NCI-H1930 (cell line): ENCODE measurements at places on chromosomes 3 and 15.
A peak's percentile ranks its signal among the peaks of the same experiment; 100 is the strongest.

- no peak for DNase-seq
Measured at GRCh38 chr3:170863816-170864215, 6.2 kb downstream of the RPL22L1 start.

DNA sequence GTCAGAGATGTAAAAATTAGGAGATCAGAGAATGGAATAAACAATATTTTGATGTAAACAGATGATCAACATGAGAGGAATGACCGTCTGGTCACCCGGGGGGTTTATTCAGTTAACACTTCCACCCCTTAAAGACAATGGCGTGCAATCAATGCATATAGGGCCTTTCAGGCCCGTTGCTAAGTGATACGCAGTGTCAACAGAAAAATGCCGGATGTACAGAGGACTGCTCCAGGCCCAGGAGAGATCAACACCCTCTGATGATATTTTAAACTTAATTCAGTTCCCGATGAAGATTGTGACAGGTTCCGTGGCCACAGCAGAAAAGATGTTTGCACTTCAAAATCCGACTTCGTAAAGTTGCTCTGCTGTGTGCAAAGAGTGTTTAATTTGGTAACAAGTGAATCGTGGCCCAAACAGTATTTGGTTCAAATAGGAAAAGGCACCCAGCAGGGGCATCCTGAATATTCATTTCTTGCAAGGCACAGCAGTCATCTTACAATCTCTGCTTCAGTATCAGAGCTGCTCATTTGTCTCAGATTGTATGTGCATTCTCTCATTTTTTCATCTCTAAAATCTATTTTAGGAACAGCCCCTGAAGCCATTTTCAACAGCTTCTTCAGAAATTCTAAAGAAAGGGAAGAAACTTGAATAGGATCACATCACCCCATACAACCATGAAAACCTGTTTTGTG lies 72.6 kb downstream of the FOXB1 start:
- no peak for DNase-seq

DNA sequence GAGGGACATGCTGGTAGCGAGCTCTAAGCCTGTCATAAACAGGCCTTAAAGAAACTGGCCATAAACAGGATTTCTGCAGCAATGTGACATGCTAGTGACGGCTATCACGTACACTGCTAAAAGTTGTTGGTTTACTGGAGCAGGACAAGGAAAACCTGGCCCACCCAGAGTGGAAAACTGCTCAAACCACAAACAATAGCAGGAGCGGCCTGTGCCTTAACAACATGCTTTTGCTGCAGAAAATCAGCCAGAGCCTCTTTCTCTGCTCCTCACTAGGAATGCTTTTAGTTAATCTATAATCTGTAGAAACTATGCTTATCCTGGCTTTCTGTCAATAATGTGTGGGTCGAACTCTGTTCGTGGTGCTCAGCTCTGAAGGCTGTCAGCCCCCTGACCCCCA lies 202.9 kb upstream of the UBE3A start:
- DNase-seq, result no peak

GRCh38 chr3:16520970-16521881 lies 7.7 kb upstream of the RFTN1 start:
- no peak for DNase-seq

GRCh38 chr15:22839046-22839695 lies 705 bp downstream of the NIPA2 start:
- DNase-seq, result no peak

DNA sequence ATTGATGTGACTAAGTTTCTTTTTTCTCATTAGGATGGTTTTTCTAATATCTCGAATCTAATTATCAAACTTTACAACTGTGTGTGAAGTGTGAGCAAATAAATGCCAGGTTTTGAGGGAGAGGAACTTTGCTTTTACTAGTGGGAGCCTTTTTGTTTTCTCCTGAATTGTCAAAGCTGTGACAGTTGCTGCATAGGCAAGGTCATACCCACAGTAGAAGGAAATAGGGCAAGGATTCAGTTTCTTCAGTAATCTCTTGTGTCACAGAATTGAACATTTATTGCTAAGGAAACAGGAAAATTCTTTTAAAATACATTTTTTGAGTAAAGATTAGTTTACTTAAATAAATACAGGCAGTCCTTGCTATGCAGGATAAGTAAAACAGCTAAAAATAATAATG lies 19.5 kb downstream of the GMPS start:
- DNase-seq, result no peak

GRCh38 chr15:39925112-39925842 lies 5.2 kb upstream of the GPR176 start:
- DNase-seq, result no peak

GRCh38 chr3:162134571-162134970 lies 638.0 kb downstream of the OTOL1 start:
- no peak for DNase-seq

DNA sequence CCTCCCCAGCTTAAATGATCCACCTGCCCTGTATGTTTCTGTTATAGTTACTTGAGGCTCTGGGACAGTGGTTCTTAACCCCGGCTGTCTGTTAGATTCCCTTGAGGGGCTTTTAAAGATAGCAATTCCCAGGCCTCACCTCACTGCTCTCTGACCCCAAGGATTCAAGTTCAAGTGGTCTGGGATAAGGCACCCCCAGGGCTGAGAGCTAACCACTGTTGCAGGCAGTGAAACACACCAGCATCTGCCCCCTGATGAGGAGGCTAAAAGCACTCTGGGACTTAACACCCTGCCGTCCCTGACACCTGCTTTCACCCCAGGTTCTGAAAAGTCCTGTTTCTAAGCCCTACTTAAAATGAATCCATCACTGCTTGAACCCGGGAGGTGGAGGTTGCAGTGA lies 103.7 kb downstream of the LRRK1 start:
- no peak for DNase-seq

DNA sequence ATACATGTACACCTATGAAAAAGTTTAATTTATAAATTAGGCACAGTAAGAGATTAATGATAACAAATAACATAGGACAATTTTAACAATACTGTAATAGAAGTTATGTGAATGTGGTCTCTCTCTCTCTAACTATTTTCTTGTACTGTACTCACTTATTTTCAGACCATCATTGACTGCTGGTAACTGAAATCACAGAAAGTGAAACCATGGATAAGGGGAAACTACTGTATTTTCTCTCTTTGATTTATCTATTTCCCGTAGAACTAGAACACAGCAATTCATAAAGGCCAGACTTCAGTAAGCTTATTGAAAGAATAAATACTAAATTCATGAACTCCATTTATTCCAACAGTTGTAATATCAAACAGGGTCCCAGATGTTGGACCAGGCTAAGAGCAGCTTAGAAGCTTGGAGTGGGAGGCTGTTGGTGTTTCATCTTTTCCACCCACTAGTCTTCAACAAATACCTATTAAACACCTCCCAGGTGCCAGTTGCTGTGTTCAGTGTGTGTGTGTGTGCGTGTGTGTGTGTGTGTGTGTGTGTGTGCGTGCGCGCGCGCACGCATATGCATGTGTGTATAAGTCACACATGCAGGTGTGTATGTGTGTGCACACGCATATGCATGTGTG lies 235.4 kb downstream of the FOXP1 start:
- no peak for DNase-seq

DNA sequence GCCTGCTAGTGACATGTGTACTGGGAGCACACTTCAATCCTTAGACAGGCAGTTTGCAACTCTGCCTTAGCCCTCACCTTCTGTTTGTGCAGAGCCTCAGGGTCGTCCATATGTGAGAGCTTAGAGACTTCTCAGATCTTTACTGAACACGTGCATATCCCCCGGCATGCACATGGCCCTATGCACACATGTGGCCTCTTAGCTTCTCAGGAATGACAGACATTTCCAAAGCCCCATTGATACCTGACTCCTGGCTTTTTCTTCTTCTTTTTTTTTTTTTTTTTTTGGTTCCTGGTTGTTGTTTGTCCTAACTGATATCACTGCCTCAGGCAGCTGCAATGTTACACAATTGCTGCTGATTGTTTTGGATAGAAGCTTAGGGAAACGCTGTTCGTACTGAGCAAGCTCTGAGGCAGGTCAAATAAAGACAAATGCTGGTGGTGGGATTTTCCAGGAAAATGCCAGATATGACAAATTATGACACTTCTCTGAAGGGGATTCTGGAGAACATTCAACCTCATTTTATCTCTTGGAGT lies 107.2 kb upstream of the RGMA start:
- no peak for DNase-seq

GRCh38 chr3:3165241-3165640 lies 14.2 kb downstream of the CRBN start:
- no peak for DNase-seq

GRCh38 chr3:131690800-131691199 lies 188.0 kb upstream of the MRPL3 start:
- DNase-seq, result no peak

- no peak for DNase-seq
Measured at GRCh38 chr15:64026591-64026990, 19.7 kb downstream of the DAPK2 start.

DNA sequence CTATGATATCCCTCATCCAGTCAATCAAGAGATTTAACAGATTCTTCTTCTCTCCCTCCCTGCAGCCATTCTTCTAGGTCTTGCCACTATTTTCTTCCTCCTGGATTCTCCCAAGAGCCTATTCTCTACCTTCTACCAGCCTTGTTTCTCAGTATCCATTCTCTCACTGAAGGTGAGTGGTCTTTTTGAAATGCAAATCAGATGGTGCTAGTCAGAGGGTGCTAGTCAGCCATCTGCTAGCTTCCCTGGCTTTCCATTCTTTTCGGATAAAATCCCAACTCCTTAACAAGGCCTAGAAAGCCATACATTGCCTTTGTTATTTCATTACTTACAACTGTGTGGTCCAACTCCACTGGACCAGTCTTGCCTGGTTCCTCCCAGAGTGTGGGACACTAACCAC lies 734.3 kb upstream of the CFAP20DC start:
- DNase-seq, result no peak

- peak; percentile 23 for DNase-seq
Measured at GRCh38 chr15:88450125-88450798, 16.9 kb downstream of the MRPL46 start.

DNA sequence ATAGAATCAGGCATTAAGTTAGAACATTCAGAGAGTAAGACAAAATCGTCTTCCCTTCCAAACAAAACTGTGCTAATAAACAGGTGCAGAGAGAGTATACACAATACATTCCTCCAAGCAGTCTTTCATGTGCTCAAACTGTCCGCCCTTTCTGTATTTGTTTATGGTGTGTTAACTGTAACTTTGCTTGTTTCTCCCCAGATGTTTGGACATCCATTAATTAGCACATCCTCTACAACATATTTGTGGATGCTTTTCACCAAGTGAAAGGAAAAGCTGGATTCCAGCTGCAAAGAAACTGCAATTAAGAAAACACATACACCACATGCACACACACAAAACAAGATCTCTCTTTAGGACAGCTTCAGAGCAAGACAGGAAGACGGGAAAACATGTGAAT lies 912.6 kb downstream of the NTRK3 start:
- no peak for DNase-seq

DNA sequence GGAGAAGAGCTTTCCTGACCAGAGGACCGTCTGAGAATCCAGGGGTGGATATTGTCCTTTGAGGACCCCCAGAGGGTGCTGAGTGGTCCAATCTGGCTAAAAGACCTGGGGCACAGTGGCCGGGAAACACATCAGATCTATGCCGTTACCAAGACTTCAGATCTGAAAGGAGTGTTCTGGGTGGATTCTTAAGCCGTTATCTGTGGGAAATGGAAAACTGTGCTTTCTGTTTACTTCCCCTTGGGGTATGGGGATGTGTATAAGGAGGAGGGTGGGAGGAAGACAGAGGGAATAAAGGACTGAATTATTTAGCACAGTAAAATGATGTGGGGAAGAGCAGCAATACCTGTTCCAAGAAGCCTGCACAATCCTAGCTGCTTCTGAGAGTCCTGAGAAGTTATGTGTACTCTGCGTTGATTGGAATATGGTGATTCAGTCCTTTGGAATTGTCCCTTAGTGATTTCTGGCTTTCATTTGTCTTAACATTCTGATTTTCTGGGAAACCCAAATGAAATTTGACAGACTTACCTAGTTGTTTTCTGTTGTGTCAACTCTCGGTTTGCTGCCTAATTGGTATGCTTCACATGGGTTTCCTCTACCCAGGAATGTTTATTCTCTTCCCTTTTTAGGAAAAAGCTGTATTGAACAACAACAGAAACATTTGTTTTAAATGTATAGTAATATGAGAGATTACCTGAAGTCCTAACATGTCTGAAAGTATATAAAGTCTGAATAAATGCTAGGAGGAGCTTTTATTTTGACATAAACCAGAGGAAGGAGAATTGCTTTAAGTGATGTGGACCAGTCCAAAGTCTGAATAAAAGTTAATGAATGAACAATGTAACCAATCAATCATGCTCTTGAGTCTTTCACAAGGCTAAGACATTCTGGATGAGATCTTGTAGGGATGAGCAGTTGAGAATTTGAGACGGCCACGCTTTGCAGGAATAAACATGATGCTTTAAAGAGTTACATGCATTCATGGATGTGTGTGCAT lies 427.1 kb upstream of the C2CD4B start:
- no peak for DNase-seq

- DNase-seq, result peak; percentile 24
Measured at GRCh38 chr3:50503504-50504342, at the start of gene CACNA2D2. CACNA2D2 (minus strand) TSS chr3:50503634; CDS start chr3:50503423, 211 bp downstream.

- no peak for DNase-seq
Measured at GRCh38 chr3:140552403-140552802, 125.5 kb upstream of the TRIM42 start.

GRCh38 chr3:120560304-120561250 lies 35.6 kb upstream of the NDUFB4 start:
- DNase-seq, result no peak

DNA sequence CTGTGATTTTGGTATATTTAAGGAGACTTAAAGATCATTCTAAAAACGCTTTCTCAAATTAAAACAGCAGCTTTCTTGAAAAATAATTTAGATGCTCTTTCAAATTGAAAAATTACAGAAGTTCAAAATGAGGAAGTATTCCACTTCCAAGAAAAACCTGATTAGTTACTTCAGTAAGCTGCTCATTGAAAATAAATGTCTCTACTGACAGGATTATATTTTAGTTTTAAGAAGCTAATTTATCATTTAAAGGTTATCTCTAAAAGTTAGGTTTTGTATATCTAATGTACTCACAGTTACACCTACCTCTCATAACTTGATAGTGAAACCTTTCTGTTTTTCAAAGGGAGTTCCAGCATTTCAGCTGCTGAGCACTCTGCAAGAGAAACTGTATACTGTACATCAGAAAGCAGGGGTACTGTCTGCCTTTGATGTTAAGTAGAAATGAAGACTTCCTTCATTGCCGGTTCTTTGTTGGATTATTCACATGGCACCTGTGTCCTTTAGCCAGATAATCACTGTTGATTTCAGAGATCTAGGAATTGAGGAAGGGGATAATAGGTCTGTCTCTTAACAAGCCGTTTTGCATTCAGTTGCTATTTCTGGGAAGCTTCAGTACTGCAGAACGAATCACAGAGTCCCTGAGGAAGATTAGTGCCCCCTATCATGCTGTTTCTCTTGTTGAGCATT lies 161.6 kb downstream of the TCF12 start:
- no peak for DNase-seq

- DNase-seq, result no peak
Measured at GRCh38 chr3:151412989-151413388, 28.4 kb upstream of the P2RY12 start.

- no peak for DNase-seq
Measured at GRCh38 chr3:89098173-89098572, 9.2 kb upstream of the EPHA3 start.
